Naive thymus-derived CD4-positive, alpha-beta T cell (primary cell): ENCODE measurements at places on chromosomes 2 and 18.
A peak's percentile ranks its signal among the peaks of the same experiment; 100 is the strongest.

DNA sequence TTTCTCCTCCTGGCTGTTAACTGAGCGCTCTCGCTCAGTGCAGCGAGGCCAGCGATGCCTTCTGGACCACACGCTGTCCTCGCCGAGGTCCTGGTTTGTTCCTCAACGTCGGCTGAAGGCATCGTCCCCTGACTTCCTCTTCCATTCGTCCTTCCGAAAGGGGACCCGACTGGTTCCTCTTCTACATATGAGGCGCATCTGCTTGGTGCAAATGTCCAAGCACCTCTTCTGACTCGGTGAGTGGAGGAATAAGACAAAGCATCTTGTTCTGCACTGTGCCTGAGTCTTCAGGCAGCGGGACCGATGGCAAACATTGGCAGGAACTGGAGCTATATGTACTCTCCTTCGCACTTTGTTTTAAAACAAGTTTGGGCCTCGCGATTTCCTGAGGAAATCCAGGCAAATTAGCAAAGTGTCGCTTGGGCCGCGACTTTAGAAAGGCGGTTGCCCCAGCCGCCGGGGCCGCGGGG lies 621 bp upstream of the KCNS3 start:
- DNase-seq = no peak

- DNase-seq = no peak
Observed at GRCh38 chr18:53411511-53411910, 813.0 kb downstream of the MBD2 start.

- DNase-seq = peak; percentile 27
Observed at GRCh38 chr2:27263287-27264252, 723 bp upstream of the SLC30A3 start.

GRCh38 chr2:59674100-59674499 lies 879.4 kb downstream of the BCL11A start:
- DNase-seq = no peak

DNA sequence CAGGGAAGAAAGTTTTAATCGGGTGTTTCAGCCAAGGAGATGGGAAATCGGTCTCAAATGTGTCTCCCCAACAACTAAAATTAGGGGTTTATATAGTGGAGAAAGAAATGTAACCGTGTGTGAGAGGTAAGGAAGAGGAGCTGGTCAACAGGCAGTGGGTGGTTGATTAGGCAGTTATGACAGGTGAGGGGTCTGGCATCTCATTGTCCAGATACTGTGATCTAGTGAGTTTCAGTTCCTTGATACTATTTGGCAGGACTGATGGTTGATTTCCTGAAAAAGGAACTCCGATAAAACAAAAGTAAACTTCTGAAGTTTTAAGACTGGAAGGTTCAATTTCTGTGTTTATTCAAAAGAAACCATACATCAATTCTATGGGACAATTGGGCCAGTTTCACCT lies 197.9 kb downstream of the LPIN1 start:
- DNase-seq = no peak

DNA sequence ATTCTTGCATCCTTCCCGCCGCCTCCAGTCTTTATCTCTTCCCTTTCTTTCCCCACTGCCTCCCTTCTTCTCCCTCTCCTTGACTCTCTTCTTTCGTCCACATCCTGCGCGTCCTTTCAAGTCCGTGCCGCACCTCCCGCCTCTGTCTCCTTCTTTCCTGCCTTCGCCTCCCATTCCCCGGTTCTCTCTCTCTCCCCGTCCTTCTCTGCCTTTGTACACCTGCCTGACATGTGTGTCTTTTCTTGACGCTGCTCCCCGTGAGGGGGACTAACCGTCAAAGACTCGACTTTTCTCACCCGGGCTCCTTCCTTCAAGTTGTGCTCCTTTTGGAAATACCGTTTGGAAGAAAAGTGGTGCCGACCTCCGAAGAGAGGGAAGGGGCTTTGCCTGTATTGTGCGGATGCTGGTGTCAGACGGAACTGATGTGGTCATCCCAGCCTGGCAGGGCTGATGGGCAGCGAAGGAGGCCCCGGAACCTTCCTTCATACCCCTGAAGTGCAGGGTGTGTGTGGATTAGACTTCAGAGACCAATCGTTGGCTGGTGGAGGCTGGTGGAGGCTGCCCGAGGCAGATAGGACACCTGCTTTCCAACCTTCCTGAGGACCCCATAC lies 879 bp downstream of the TMEM178A start:
- no peak for DNase-seq

DNA sequence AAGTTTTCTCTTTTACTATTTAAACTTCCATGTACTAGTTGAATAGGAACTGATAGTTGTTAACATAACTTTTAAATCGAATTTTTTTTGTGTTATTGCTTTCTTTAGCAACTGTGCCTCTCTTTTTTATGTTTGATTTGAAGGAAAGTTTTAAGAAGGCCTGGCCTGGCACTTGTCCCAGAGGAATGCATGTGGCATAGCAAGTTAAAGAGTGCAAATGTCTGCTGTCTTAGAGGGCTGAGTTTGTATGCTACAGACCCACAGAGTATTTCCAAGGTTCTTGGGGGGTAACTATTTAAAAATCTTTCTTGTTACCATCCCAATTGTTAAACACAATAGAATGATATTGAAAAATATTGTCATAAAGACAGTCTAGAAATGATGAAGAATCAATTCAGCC lies 47.0 kb downstream of the MTCL1 start:
- no peak for DNase-seq

- no peak for DNase-seq
Observed at GRCh38 chr2:119486886-119487285, 37.4 kb downstream of the SCTR start.

GRCh38 chr2:239255218-239255617 lies 145.6 kb downstream of the HDAC4 start:
- peak; percentile 41 for DNase-seq

- DNase-seq = no peak
Observed at GRCh38 chr2:25347205-25347815, 5.6 kb upstream of the DNMT3A start.

DNA sequence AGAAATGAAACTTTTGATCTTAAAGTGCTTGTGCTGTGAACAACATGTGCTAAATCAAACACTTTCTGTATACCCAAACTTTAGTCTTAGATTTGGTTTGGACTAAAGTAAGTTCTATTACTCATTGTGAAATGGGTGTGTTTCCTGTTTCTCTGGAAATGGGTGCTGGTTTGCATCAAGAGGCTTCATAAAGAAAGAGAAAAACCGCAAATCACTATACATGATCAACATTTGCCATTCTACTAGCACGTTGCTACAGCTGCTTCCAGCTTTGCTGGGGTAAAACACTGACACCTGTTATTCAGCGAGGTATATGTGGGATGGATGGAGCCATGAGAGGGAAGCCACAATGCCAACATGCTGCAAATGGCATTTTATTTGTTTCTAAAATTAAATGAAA lies 547.0 kb upstream of the ACVR2A start:
- peak; percentile 63 for DNase-seq

DNA sequence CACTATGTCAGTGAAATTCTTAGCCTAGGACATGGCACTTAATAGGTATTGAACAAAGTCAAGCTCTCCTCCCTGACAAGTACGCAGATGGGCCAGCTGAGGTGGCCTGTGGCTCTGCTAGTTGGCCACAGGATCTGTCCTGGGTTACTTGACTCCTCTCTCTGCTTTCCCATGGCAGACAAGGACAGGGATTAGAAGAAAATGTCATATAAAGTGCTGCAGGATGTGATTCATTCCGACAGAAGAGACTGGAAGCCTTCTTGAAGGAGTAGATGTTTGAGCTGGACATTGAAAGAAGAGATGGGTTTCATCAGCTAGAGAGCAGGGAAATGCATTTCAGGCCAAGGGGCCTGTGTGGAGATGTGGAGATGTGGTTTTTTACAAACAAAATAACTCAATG lies 46.7 kb downstream of the SMAD7 start:
- DNase-seq = no peak

DNA sequence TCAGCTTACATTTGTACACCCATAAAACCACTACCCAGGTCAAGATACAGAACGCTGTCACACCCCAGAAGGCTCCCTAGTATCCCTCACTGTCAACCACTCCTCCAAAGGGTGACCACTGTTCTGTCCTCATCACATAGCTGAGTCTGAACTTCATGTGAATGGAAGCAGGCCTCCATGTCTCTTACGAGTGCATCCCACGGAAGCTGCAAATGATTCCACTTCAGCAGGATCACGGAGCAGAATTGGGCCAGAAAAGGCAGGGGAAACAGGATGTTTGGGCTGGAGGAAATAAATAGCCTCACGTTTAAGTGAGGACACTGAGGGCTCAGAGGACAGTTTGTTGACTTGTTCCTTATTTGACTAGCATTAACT lies 38.4 kb downstream of the LBH start:
- no peak for DNase-seq
